Adipocyte (in vitro differentiated cells): ENCODE measurements at places on chromosomes 2 and 18.

DNA sequence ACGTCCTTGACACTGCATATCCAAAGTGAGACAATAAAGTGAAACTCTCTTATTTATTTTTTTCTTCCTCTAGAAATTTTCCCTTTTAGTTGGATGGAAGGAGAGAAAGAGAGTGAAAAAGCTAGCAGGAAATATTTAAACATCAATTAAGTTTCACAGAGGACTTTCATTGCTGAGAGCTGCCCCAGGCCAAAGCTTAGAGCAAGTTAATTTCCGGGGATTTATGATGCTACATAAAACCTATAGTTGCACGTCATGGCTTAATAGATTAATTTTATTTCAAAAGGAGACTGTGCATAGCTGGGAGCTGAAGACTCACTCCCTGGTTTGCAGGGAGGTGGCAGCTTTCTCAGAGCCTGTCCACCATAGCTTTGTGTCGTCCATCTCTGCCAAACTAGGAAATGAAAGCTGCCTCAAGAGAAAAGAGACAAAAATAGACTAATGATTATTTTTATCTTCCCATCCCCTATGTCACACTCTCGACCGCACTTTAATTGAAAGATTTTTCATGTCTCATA, 323.3 kb upstream of the RAB6C start:
- DNase-seq: no peak

GRCh38 chr2:120693121-120693520, 42.5 kb upstream of the GLI2 start:
- DNase-seq: no peak

DNA sequence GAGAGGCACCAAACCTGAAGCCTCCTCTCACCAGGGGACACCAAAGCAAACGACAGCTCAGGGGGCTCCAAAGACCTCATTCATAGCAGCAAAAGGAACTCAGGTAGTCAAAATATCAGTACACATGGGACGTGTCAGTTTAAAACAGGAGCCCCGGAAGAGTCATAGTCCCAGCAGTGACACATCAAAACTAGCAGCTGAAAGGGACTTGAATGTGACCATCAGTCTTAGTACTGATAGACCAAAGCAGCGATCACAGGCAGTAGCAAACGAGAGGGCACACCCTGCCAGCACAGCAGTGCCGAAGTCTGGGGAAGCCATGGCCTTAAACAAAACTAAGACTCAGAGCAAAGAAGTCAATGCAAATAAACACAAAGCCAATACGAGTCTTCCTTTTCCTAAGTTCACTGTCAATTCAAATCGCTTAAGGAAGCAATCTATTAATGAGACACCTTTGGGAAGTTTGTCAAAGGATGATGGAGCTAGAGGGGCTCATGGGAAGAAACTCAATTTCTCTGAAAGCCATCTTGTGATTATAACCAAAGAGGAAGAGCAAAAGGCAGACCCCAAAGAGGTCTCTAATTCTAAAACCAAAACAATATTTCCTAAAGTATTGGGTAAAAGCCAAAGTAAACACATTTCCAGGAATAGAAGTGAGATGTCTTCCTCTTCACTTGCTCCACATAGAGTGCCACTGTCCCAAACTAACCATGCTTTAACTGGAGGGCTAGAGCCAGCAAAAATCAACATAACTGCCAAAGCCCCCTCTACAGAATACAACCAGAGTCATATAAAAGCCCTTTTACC, 1.2 kb downstream of the GALNT5 start:
- no peak for DNase-seq

DNA sequence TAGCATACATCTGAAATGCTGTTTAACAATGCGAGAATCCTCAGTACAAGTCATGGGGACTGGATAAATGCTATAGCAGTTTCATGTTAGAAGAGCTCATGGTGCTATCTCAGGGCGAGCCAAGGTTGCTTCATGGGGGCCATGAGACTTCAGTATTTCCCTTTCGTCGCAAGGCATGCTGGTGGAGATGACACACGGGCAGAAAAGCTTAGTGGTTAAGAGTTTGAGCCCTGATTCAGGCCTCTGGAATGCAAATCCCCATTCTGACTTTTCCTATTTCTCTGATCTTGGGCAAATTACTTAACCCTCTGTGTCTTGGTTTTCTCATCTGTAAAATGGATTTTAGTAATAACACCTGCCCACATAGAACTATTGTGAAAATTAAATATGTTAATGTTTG, 57.4 kb upstream of the EPHA4 start:
- peak; percentile 70 for DNase-seq

GRCh38 chr2:104818264-104818663, 35.7 kb upstream of the POU3F3 start:
- no peak for DNase-seq

- DNase-seq: no peak
These were observed 138.9 kb upstream of the HAAO start for GRCh38 chr2:42931146-42931817.

GRCh38 chr2:102335871-102336366, 19.7 kb upstream of the IL18R1 start:
- no peak for DNase-seq

DNA sequence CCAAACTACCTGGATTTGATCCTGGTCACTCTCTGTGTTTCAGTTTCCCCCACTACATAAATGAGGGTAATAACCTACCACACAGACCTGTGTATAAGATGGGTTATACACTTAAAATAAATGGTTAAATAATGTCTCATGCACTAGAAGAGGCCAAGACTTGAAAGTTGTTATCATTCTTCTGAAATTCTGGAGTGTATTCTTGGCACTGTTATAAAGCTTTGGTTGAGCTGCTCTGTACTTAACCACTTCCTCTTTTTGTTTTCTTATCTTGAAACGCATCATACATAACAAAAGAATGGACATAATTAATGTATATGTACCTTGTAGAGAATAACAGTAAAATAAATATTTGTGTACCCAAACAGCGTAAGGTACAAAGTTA, 281.0 kb downstream of the AFF3 start:
- peak; percentile 33 for DNase-seq
